Skeletal muscle cell (primary cell): ENCODE measurements at places on chromosomes 4 and X.

DNA sequence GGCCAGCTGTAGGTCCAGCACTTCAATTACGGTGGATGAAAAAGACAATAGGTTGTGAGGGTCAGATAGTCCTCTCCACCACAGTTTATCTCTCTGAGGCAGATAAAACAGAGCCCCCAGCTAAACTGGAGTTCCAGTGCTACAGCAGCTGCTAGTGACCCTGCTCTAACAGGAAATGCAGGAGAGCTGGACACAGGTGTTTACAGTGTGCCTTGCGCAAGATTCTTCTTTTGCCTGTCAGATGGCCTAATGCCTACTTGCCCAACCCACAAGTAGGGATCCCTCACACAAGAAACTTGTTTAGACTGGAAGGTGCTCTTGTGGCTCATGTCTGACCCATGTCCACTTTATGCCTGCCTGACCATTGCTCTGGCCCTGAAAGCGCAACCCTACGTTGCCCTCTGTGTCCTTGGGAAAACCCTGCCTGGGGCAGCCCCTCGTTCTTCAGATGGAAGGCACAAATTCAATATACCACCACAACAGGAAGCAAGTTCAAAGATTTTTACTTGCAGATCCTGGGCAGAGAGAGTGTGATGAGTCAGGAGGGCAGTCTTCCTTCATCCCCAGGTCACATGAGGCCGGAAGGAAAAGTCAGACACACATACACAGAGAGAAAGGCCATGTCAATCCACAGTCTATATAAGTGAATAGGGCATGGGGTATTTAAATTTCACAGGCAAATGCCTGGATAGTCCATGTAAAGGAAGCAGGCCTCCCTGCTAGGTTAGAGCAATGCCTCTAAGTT is 105.1 kb upstream of the ADGRL3 start:
- no peak for DNase-seq

- DNase-seq = no peak
Observed at GRCh38 chr4:156756118-156756517, 215.5 kb downstream of the PDGFC start.

GRCh38 chr4:77582711-77583110 is 22.9 kb upstream of the CXCL13 start:
- DNase-seq = no peak

DNA sequence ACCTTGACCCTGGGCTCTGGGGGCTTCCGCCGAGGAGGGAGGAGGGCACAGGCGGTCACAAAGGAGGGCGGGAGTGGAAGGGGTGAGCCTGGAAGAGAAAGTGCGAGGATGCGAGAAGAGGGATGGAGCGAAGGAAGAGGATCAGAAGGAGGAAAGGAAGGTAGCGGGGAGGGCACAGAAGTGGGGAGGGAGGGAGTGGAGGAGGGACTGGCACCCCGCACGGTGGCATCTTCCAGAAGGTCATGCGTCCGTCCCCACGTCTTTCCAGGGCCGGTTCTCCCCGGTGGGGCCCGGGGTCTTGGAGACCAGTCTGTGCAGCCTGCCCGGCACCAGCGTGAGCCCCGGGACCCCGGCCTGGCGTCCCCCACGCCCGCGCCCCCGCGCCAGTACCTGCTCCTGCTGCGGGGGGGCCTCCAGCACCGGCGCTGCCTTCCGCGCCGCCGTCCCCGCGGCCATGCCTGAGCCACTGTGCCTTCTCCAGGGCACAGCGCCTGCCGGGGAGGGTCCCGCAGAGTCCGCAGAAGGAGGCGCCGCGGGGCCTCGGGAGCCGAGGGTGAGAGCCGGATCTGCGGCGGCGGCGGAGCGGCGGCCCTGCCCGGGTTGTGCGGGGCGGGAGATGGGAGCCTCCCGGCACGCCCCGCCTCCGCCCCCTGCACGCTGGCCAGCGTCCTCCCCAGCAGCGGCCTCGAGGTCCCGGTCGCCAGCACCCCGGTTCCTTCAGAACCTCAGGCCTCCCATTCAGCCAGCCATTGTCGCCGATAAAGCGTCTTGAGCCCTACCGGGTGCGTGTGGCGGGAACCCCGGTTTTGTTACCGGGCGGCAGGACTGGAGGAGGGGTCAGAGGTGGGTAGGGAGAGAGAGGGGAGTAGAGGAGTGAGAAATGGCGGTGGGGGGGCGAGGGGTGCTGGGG is at the start of gene RNF175:
TSS of gene RNF175 (minus strand) at position 618 of the 910 bp plus-strand sequence. CDS start at position 456, 162 bp downstream.
- no peak for DNase-seq

- no peak for DNase-seq
Observed at GRCh38 chrX:16312761-16313623, 145.7 kb downstream of the MAGEB17 start.

GRCh38 chrX:53279296-53280237 is 1.8 kb downstream of the IQSEC2 start:
- no peak for DNase-seq

- DNase-seq = no peak
Observed at GRCh38 chrX:45142185-45142584, 58.5 kb downstream of the DIPK2B start.

GRCh38 chrX:134670134-134670924 is 12.1 kb upstream of the PLAC1 start:
- no peak for DNase-seq

GRCh38 chr4:107115185-107115847 is 79.2 kb upstream of the DKK2 start:
- DNase-seq = peak; percentile 49

GRCh38 chrX:38664285-38664684 is 102.9 kb downstream of the TSPAN7 start:
- no peak for DNase-seq

DNA sequence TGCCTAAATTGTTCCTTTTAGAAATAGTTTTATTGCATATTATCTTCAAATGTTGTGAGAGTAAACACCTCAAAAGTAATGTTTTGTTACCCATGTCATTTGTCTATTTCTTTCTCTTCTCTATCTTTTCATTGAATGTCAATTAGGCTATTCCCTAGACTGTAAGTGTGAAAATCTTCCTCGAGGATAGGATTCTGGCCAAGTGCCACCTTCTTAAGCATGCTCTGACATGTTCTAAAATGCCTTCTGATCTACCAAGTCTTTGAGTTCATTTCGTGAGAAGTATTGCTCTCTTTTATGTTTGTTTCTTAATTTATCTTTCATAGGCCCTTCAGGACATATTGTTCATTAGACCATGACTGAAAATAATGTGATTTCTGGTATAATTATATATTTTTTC is 44.1 kb upstream of the TLL1 start:
- DNase-seq = no peak

- peak; percentile 37 for DNase-seq
Observed at GRCh38 chr4:176357359-176358082, 37.8 kb downstream of the SPCS3 start.

GRCh38 chr4:17468619-17469221 is 43.2 kb downstream of the QDPR start:
- peak; percentile 15 for DNase-seq

DNA sequence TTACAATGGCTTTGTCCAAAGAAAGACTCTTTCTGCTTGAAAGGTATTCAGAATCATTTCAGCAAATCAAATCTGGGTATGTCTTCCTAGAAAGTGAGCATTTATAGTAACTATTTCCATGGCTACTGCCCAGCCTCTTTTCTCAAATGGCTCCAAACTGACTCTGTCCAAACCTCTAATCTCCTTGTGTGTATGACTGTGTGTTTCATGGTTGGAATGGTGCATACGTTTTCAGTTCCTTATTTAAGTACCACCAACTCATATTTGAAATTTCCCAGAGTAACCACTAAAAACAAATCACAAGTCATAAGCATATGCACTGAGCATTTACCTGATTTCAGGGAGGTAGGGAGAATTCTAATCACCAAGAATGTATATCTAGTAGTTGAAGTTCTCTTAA is 106.0 kb downstream of the TMEM144 start:
- DNase-seq = no peak

DNA sequence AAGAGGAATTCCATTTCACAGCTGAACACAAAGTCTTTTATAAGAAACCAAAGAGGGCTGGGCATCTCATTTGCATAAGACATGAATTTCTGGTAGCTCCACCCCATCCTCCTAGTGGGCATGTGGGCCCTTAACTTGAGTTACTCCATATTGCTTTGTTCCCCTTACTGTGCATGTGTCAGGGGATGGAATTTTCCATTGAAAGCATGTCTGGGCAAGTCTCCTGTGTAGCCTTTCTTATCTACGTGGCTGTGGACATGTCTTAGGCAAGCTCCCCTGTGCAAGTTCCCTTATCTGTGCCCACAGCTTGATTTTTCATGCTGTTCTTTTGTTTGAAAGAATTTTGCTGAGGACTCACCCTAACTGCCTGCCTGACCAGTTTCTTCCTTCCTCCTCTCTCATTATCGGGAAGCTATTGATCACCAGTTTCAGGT is 123.5 kb upstream of the JADE1 start:
- no peak for DNase-seq

GRCh38 chrX:107706309-107706708 is 69.3 kb downstream of the TSC22D3 start:
- DNase-seq = no peak

DNA sequence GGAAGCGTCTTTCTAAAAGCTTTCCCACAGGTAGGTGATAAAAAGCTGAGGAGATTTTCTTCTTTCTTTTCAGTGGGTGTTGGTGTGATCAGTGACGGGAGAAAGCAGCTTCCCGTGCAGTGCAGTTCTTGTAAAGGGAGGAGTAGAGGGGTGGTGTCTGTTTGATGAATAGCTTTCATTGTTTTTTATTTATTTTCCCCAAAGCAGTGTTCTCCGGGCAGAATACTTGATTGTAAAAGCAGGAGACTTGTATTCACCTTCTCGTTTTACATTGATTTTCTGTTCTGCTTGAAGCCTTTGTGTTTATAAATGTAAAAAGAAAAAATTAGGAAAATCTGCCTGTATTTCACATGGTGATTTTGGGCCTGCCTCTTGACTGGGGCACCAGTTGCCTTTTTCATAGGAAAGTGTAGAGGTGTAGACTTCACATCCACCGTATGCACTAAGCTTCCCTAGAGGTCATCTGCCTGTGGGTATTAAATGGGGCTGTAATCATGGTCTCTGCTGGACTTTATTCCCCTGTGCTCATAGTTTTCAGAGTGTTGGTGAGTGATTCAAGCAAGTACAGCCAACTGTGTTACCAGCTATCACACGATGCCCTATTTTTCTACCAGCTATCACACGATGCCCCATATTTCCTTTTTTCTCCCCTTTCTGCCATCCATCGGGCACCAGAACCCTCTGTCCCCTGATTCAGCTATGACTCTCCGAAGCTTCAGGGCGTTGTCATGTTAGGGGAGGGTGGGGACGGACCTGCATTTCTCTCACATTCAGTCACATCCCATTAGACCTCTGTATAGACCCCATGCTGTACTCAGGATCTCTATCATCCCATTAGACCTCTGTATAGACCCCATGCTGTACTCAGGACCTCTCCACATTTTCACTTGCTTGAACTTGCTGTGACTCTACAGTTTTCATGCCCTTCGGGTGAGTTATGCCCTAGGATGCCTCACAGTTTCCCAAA is 526.5 kb downstream of the TRIML1 start:
- DNase-seq = no peak

DNA sequence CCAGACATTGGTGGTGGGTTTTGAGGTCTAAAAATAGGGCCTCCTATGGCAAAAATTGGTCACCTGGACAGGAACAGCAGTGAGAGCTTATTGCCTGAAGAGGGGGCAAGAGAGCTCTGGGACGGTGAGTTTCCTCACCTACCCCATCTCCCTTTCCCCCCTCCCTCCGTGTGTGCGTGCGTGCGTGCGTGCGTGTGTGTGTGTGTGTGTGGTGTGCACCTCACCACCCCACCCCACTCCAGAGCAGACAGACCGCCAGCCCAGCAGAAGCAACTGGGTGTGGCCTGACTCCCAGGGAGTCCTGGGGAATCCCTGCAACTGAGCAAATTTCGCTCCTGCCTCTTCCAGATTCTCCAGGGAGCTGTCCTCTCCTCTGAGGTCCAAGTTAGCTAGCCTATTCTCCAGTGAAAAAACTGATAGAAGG is 44.7 kb downstream of the PRPS1 start:
- DNase-seq = peak; percentile 85

- DNase-seq = no peak
Observed at GRCh38 chr4:158817562-158818296, 48.9 kb downstream of the FNIP2 start.

- DNase-seq = no peak
Observed at GRCh38 chr4:80062527-80062926, 10.5 kb downstream of the ANTXR2 start.

GRCh38 chrX:37786624-37787422 is 7.0 kb downstream of the CYBB start:
- no peak for DNase-seq

GRCh38 chr4:25863347-25863784 is 578 bp upstream of the SEL1L3 start:
- DNase-seq = no peak

DNA sequence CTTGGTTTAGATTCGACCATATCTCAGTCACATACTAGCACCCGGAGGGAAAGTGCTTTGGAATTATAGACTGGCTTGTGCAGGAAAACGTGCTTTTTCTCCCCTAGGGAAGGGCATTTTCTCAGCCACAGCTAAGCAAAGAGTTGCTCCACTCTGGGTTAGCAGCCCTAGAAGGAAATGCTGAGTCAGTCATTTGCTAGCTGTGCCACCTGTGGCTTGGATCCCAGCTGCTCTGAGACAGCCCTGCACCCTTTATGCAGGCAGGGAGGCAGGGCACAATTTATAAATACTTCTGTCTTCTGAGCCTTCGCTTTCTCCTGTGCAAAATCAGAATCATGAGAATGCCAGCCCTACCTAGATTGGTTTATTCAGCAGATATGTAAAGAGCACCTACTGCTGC is 1.3 kb upstream of the USP51 start:
- DNase-seq = no peak

- DNase-seq = no peak
Observed at GRCh38 chrX:38717871-38718270, 83.4 kb upstream of the MID1IP1 start.

DNA sequence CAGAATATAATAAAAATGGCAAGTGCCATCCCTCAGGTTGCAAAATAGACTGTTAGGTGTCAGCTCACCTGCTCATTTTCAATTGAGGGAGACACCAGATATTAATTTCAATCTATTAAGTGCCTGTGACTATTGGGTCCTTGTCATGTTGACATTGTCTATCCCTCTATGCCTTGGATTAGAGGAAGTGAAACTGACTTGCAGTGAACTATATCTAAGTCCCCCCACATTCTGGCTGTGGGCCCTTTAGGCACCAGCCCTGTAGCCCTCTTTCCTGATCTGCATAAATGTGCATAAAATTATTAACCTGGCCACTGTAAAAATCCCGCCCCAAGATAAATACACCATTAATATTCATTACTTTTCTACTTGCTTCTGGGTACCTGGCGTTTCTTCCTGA is 293.0 kb upstream of the CLNK start:
- no peak for DNase-seq

DNA sequence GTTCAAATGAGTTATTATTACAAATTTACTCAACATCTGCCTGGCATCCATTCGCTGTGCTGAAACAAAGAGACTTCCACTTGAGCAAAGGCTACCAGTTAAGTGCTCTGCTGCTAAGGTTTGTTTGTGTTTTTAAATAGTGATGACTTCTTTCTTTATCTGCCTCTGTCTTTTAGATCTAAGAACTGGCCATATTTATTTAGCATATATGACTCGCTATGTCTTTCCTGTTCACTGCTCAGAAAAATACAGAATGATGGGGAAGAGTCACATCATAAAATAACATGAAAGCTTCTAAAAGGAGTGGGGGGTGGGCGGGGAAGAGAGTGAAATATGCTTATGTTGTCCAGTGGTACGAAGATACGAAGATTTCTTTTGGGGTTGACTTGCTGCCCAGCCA is 322.2 kb downstream of the GPAT3 start:
- DNase-seq = no peak
